CD4-positive, alpha-beta T cell treated with Interleukin-10 for 1 hour (primary cell): ENCODE measurements at places on chromosomes 3 and 15.

DNA sequence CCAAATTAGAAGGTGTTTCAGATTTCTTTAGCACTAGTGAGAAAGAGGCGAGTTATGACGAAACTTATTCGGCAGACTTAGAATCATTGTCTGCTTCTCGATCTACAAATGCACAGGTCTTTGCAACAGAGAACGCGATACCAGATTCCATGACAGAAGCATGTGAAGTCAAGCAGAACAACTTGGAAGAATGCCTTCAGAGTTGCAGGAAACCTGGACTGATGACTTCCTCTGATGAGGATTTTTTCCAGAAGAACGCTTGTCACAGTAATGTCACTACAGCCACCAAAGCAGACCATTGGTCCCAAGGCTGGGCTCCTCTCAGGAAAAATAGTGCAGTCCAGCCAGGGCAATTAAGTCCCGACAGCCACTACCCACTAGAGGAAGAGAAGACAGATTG is 50.6 kb downstream of the CDAN1 start:
- no peak for DNase-seq

- DNase-seq, result no peak
Observed at GRCh38 chr15:81466741-81467140, 92.7 kb upstream of the TMC3 start.

GRCh38 chr3:178996399-178996798 is 75.2 kb downstream of the ZMAT3 start:
- no peak for DNase-seq

DNA sequence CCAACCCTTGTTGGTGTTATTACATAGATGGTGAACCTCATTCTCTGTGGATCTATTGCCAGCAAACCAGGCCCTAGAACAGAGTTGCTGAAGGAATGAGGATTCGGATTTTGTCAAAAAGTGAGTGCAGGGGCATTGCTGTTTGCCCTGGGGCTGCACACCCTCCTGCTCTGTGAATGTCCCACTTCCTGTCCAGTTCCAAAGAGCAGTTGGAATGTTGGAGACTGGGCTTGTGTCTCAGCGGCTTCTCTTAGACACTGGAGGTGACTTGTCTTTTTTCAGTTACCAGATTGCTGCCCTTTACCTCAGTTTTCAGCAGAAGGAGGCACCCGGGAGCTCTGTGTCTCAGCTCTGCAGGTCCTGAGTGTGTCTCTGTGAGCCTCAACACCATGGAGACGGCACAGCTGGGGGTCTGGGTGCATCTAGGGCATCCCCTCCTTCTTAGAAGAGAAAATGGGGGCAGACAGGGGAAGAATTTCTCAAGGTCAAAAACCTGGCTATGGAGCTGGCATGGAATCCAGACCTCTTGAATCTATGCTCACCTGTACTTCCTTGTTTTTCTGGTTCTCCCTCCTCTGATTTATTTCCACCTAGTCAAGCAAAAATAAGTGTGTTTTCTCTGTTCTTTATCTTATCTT is 46.3 kb downstream of the LIMD1 start:
- DNase-seq, result no peak

DNA sequence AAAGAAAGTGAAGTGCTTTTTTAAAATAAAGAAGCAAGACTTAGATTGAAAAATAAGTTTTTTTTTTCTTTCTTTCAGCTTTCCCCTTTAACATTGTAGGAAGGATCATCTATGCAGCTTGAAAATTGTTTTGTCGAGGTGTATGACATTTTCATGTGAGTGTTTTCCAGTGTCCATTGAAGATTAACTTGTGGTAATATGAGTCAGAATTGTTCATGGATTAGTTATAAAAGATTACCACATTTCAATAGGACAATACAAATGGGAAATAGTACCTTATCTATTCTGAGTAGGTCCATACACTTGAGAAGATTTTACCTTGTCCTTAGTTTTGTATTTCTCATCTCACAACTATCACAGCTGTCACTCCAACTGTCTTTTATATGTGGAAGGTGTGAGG is 1234.7 kb downstream of the NSUN3 start:
- no peak for DNase-seq

DNA sequence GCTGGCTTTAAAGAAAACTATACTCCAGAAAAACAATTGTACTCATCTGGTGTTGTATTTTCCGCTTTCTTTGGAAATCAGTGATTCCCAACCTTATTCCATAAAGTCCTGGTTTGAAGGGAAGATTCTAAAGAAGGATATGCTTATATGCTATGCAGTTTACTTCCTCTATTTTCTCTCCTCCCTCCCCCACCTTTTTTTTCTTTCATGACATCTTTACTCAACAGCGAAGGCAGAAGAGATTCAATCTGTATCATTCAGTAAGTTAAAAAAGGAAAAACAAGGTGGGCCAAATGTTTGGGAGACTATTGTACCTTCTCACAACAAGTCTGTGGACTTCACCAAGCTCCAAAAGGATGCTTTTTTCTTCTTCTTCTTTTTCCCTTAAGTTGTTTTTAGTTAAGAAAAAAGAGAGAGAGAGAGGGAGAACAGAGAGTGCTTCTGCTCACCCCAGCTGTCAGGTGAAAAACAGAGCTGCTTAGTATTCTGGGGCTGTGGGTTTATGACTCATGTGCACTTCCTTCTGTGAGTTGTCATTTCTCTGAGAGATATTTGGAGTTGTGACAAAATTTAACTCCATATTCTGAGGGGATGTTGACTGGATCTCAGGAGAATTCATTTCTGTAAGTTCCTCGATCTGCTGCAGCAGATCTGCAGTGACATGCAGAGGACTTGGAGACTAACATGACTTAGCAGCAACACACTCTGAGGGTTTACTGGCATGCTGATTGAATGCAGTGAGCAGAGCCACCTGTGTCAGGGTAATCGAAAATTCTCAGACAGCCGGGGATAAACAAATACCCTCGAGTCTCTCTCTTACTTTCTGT is 70.7 kb downstream of the SSR3 start:
- DNase-seq, result peak; percentile 68

DNA sequence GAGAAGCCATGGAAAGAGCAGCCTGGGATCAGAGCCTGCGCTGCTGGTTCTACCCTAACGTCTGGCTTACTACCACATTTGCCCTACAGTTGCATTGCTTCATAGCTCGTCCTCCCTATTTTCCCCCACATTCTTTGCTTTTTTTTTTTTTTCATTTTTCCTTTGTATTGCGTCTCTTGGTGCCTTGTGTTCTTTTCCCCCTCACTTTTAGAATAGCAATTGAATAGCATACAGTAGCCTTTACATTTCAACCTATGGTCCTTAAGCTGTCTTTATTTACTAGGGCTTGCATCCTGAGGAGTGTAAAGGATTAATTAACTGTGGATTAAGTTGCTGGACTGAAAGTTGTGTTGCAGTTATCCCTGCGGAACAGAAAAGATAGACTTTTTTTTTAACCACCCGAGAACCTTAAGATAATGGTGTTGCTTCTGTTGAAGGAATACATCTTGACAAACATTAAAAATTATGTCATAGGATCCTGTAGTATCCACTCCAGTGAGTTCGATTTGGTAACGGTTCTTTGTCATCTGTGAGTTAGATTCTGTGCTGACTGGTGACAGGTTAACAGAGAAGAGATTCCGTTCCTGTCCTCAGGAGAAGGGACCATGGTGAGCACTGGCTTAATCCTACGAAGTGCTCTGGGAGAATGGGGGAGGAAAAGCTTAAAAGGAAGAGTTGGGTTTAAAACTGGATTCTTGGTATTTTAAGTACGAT is 417.4 kb upstream of the NAALADL2 start:
- no peak for DNase-seq

GRCh38 chr3:29384640-29385039 is 103.8 kb downstream of the RBMS3 start:
- DNase-seq, result no peak

- no peak for DNase-seq
Observed at GRCh38 chr3:105891101-105891500, 22.3 kb upstream of the CBLB start.

GRCh38 chr3:192817053-192817452 is 89.7 kb upstream of the FGF12 start:
- no peak for DNase-seq

DNA sequence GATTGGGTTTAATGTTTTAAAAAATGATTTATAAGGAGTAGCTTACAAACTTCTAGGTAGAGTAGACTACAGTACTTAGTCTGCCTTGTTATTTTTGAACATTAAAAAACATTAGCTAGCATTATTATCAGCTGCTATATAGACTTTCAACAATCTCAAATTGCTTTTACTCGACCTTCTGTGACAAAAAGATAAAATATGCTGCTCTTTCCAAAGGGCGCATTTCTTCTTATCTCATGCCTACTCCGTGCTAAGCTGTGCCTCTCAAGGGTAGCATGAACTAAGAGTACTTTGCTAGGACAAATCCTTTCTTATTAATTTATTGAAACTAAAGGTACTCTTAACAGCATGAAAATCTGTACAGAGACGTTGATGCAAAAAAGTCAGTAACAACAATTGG is 71.3 kb downstream of the SPRED1 start:
- no peak for DNase-seq

DNA sequence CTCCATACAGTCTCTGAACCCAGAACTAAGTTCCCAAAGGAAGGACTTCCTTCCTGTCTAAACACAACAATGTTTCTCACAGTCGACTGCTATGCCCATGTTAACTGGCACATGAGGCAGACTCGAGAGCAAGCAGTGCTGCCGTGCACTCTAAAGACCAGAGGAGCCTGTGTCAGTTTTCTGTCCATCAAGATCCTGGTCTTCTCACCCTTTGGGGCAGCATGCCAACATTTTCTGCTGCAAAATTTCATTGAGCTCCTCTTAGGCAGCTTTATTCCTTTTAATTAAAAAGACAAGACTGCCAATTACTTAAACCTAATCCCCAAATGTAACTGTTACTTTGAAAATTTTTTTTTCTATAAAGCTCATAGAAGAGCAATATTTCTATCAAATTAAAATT is 205.1 kb downstream of the GAP43 start:
- DNase-seq, result no peak

DNA sequence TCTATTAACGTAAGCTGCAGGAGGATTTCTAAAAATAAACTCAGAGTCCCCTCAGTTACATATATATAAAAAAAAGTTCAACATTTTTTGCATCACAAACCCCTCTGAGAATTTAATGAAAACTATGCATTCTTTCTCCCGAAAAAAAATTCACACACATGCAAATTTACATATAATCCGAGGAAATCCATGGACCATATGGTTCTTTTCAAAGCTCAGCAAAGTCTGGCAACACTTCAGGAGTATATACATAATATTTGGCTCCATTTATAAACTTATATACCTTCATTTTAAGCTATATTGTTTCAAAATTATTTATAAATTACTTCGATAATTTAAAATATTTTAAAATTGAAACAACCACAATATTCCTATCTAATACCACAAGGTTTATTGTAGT is 140.7 kb upstream of the PLXND1 start:
- DNase-seq, result no peak

GRCh38 chr3:56769116-56769707 is 32.5 kb downstream of the ARHGEF3 start:
- DNase-seq, result no peak

GRCh38 chr3:9552252-9552999 is 1.2 kb downstream of the LHFPL4 start:
- DNase-seq, result no peak

- DNase-seq, result no peak
Observed at GRCh38 chr3:112813723-112814171, 32.9 kb downstream of the CD200R1L start.

DNA sequence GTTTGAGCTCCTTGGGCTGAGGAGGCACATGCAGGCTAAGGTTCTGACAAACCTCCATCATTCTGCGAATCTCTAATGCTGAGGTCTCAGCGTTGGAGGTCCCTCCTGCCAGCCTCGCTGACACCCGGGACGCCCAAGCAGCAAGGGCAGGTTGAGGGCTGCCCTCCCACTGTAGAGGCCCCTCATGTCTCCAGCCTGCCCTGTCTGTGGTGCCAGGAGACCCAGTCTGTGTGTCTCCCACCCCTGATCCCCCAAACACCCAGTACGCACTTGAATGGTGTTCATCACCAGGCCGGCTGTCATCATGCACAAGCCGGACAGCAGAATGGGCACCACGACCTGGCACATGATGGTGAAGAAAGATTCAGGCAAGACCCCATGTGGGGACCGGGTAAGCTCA is 27.8 kb downstream of the SLC41A3 start:
- no peak for DNase-seq

GRCh38 chr3:119481079-119481478 is 12.3 kb downstream of the POGLUT1 start:
- no peak for DNase-seq

GRCh38 chr3:169241991-169242707 is 421.4 kb downstream of the MECOM start:
- no peak for DNase-seq

GRCh38 chr3:138078096-138078495 is 37.3 kb downstream of the DZIP1L start:
- no peak for DNase-seq

- no peak for DNase-seq
Observed at GRCh38 chr3:71360764-71361163, 222.8 kb downstream of the FOXP1 start.

- no peak for DNase-seq
Observed at GRCh38 chr3:12335421-12335820, 46.6 kb downstream of the PPARG start.

DNA sequence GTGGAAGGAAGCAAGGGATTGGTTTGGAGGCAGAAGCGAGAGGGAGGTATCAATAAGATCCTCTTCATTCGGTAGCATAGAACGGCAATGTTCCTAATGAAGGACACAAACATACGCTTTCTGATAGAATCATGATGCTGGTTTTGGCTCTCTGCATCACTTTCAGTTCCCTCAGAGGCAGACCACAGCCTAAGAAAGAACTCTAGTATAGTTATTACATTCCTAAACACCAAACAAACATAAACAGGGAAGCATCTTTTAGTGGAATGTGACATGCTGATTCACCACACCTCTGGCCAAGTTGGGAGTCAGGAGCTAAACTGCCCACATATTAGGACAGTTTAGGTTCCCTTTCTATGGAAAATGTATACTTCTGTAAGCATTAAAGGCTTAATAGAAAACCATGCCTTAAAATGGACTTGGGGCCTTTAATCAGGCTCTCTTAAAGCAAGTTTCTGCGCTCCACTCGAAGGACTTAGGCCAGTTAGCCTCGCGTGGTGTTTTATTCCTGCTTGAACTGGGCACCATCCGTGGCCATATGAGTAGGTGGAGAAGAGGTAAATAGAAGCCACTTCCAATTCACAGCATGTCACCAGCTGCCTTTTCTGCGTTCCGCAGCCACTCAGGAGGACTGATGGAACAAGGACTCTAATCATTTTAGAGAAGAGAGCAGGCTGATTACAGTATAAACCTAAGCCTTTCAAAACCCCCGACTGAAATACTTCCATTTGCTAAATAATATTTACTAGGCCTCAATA is 53.7 kb downstream of the CD47 start:
- no peak for DNase-seq
